ENCODE measurements at places on chromosomes 1 and 21.

DNA sequence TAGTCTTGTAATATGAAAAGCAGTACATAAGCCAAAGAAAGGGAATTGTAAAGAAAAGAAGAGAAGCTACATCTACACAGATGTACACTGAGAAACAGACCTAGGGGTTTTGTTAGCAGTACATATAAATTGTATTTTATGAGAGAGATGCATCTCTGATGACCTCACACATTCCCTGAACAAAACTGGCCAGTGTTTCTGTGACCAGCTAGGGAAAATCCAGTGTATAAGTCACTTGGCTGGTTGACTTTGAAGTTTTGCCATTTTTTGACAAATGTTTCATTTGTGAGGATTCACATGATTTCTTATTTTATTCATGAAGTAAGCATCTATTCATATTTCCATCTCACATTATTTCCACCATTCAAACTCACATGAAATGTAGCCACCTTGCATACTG, 28.3 kb upstream of the DYNLT5 start:
- no peak for DNase-seq

DNA sequence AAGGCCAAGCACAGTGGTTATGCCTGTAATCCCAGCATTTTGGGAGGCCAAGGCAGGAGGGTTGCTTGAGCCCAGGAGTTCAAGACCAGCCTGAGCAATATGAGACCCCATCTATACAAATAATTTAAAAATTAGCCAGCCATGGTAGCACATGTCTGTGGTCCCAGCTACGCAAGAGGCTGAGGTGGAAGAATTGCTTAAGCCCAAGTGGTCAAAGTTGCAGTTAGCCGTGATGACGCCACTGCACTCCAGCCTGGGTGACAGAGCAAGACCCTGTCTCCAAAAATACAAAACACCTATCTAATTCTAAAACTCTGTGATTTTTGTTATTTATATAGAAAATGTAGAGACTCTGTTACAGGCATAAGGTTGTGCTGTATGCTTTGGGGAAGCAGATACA, 44.2 kb upstream of the ZYG11A start:
- no peak for DNase-seq

GRCh38 chr1:20787840-20788795, 1.0 kb upstream of the HP1BP3 start:
- no peak for DNase-seq

- DNase-seq = no peak
These were observed 3.9 kb downstream of the SLC30A2 start for GRCh38 chr1:26041978-26042377.

- DNase-seq = peak; percentile 51
These were observed at the start of gene HECTD3 for GRCh38 chr1:45010855-45011811. Gene HECTD3, minus strand, starts transcription at chr1:45011324. Its CDS starts 67 bp downstream, at chr1:45011257.

- no peak for DNase-seq
These were observed 38.0 kb downstream of the FOXO6 start for GRCh38 chr1:41399145-41399795.

DNA sequence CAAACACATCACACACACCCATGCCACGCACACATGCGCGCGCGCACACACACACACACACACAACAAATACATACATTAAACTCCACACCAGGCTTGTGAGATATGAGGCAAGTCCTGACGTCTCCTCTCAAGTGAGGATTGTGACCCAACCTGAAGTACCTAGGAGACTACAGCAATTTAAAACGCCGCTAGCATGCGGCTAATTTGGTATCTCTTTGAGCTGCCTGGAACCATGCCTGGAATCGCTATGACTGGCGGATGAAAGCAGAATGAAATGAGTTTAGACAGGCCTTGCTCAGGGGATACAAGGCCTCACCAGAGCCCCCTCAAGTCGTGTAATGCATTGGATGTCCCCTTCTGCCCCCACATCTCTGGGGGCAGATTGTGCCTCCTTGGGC, 1.6 kb upstream of the RAB7B start:
- DNase-seq = no peak

- DNase-seq = no peak
These were observed 25.0 kb upstream of the SLC2A1 start for GRCh38 chr1:42983693-42984092.

- no peak for DNase-seq
These were observed 33.1 kb downstream of the RGS8 start for GRCh38 chr1:182651339-182651724.

DNA sequence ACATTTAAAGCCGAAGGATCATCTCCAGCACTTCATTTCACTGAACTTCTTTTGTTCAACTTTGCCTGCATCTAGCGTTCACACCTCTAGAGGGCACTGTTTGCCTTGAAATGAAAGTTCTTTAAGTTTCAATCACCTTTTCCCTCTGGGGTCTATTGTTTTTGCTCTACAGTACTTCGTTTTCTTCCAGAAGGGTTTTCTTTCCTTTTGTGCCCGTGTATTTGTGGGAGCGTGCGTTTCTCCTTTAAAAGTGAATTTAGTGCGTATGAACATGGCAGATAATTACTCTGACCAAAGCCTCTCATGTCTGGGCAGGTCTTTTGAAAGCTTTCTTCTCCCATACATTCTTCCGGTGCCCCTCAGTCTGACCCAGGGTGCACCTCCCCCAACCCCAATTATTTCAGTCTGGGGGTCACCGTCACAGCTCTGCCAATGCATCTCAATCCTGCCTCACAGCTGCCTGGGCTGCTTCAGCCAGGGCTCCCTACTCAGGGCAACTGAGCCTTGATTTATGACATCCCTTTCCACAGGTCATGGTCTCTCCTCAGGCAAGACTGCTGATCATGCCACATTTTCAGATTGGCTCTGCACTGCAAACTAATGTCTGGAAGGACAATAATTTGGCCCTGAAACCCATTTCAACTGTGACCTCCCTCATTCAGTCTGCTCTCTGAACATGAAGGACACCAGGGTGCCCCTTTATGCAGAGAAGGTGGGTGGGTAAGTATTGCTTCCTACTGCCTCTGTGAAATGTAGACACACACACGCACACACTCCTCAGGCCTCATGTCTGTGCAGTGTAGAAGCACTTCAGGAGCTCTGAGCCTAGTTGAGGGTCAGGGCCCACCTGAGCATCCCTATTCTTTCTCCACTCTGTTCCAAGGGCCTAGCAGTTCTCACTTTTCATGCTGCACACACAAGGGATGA, 88.6 kb downstream of the NUF2 start:
- DNase-seq = no peak

DNA sequence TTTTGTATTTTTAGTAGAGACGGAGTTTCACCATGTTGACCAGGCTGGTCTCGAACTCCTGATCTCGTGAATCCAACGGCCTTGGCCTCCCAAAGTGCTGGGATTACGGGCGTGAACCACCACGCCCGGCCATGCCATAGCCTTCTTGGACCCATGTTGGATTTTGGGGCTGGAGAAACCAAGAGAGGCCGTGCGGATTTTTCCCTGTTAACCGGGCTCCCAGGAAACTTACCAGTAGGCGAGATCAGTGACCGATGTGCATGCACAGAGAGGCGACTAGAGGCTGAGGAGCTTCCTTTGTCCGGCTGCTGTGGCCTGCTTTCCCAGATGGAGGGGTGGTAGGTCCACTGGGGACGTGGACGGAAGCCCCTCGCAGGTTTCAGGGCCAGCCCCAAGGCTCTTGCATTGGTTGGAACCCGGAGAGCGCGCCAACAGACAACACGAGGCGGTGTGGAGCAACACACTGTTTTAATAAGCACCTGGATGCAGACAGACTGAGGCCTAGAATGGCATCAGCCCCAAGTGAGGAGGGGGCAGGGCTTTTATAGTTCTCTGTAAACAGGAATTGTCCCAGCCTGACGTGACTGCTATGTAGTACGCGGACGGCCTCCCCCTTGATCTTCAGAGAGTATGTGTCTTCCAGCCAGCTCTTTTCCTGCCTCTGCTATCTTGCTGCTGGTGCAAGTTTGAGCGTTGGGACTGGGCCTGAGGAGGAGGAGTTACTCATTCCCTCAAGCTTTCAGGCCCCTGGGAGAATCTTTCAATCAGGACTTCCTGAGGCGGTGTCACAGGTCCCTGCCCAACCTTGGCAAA, at the start of gene ERVH48-1:
TSS of gene ERVH48-1 (minus strand) at position 517 of the 813 bp plus-strand sequence. CDS start 6,624 bp downstream, outside the sequence.
- no peak for DNase-seq

DNA sequence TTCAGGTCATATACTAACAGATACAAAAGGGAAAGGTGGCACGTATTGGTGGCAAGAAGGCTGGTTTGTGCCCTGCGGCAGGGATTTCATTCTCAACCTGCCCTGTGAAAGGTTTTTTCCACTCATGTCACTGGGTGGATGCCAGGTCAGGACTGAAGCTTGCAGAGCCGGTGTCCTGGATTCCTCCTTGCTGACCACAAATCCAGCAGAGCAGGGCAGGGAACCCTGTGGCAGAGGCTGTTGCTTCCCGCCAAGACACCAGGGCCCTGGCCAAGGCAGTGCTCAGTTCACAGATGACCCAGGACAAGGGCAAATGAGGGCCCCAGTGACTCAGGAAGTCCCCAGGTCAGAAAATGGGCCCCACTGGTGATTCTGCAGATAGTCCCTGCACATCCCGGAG, 16.4 kb downstream of the BSND start:
- DNase-seq = no peak

GRCh38 chr1:227273557-227273956, 44.7 kb downstream of the CDC42BPA start:
- no peak for DNase-seq
